ENCODE measurements at places on chromosomes 6 and 20.

DNA sequence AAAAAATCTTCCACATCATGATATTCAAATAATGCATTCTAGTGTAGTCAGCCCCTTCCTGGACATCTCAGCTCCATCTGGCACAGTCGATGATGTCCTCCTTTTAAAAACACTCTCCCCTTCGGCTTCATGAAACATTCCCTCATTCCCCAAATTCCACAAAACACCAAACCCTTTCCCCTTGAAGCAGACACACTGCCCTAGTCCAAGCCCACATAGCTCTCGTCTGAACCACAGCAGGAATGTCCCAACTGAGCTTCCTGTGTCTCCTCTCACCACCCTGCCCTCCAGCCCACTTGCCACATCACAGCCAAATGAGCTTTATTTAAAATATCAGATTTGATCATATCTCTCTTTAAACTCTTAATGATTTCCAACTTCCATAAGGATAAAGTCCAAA is 106.4 kb upstream of the CARMIL1 start:
- no peak for DNase-seq

- DNase-seq, result no peak
These were observed 252.1 kb downstream of the FARS2 start for GRCh38 chr6:5513408-5513807.

GRCh38 chr20:25328954-25329498 is 61.6 kb downstream of the ABHD12 start:
- DNase-seq, result no peak

DNA sequence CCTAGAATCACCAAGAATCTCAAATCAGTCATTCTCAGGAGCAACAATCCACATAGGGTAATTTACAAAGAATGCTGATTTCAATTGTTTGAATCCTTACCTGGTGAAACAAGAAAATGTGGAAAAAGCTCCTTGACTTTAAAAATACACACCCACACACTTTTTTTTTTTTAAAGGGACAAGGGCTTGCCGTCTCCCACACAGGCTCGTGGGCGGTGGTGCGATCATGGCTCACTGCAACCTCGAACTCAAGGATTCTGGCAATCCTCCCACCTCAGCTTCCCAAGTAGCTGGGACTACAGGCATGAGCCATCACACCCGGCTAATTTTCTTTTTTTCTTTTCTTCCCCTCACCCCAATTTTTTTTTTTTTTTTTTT is 30.7 kb downstream of the PARD6B start:
- DNase-seq, result no peak

DNA sequence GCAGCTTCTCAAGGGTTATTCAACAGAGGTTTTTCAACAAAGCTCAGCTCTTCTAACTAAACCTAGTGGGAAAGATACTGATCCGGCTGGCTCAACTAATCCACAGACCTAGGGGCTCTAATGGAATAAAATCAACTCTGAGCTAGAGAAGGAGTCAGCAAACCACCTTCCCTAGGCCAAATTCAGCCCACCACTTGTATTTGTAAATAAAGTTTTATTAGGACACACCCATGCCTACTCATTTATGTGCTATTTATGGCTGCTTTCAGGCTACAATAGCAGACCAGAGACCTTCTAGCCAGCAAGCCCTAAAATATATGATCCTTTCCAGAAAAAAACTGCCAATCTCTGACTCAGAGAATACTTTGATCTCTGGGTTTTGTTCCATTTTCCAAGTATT is 6.0 kb upstream of the RAB22A start:
- DNase-seq, result no peak

GRCh38 chr20:41365777-41366545 is 657 bp downstream of the EMILIN3 start:
- peak; percentile 78 for DNase-seq

DNA sequence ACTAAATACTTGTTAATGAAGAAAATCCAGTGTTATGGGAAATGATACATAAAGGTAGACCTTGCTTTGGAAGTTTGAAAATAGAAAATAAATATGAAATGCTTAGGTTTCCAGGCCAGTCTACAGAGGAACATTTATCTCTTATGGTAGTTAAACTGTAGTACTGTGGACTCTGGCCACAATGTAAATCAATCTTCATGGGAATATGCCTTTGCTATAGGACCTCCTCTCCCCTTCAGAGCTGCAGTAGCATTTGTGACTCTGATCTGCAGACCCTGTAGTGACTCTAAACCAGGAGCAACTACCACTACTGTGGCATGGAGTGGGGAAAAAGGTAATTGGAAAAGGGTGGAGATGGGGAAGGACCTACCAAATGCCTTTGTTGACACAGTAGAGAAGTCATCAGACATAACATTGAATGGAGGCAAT is 4.5 kb downstream of the HSPA1A start:
- no peak for DNase-seq

- DNase-seq, result no peak
These were observed 82.9 kb downstream of the LRFN2 start for GRCh38 chr6:40504274-40504673.

DNA sequence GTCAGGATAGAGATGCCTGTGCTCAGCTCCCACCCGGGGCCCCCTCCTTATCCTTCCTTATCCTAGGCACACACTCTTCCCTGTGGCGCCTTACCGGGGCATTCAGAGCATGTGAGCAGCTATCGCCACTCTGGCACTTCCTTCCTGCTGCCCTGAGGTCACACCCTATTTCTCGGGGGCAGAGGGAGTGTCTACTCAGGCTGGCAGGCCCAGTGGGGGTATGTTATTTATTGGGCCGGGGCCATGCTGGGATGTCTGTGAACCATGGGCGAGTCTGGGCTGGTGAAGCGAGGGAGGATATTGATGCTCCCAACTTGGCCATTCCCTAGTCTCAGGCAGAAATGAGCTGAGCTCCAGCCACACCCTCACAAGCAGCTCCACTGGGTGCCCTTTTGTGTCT is 3.9 kb upstream of the LY6G6D start:
- no peak for DNase-seq

GRCh38 chr6:73766040-73766439 is 70.0 kb downstream of the CD109 start:
- DNase-seq, result no peak

GRCh38 chr6:104418125-104418524 is 441.6 kb downstream of the HACE1 start:
- no peak for DNase-seq

- no peak for DNase-seq
These were observed 185.6 kb downstream of the GPX5 start for GRCh38 chr6:28711325-28711724.

DNA sequence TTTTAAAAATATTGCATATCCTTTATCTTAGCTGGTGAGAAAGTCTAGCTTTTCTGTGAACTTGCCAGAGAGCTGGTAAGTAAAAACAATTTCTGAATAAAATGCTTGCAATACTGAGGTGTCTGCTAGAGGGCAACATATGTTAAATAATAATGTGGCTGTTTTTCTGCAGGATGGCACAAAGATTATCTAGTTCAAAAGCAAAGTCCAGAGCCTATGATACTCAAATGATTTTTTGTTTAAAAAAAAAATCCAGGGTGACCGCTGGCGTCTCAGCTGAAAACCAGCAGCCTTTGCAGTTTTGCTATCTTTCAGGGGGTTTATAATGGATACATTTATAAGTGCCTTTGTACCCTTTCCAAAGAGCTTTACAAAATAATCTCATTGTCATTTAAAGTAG is 194.9 kb downstream of the PHACTR1 start:
- DNase-seq, result no peak

DNA sequence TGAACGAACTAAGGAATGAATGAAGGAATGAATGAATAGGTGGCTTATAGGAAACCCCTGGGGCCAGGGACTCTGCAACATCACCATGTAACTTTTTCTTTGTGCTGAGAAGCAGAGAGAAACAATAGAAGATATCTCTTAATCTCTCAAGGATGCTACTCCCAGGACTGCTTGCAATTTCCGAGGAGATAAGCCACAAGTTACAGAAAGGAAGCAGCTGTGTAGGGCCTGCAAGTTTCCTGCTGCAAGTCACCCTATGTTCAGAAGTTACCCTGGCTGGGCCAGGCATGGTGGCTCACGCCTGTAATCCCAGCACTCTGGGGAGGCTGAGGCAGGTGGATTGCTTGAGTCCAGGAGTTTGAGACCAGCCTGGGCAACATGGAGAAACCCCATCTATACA is 7.3 kb upstream of the MAVS start:
- DNase-seq, result no peak

- no peak for DNase-seq
These were observed 16.0 kb downstream of the MYH7B start for GRCh38 chr20:34971561-34972235.

DNA sequence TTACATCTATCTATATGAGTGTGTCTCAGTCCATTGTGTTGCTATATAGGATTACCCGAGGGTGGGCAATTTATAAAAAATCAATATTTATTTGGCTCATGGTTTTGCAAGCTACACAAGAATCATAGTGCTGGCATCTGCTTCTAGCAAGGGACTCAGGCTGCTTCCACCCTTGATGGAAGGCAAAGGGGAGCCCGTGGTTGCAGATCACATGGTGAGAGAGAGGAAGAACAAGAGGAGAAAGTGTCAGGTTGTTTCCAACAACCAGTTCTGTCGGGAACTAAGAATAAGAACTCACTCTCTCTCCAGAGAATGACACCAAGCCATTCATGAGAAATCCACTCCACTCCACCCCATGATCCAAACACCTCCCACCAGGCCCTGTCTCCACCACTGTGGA is 48.2 kb upstream of the TENT5A start:
- no peak for DNase-seq

DNA sequence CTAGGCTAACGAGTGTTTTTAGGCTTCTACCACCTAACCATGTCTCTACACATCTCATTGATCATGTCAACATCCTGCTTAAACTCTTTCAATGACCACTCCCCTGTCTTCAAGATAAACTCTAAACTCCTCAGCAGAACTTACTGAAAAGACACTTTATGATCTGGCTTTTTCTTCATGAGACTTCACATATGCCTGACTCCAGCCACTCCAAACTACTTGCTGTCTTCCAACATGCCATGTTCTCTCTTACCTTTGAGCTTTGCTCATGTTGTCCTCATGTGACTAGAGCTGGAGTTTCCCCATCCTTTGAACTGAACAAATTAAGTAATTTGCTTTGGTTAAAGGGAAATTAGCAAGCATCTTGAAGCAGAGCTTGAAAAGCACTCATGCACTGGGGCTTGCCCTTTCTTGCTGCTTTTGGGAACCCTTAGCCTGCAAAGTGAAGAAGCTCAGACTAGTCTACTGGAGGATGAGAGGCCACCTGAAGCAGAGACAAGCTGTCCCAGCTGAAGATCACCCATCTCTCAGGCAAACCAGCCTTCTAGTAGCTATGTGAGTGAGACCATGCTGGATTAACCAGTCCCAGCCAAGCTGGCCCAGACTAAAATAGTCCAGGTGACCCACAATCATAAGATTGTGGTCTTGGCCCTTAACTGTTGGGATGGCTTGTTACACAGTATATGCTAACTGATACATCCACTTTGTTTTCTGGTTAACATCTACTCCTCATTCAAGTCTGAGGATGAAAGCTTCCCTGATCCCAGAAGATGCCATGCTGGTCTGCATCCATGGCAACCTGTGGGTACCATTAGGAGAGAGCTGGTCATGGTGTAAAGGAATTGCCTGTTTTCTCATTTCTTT is 235.8 kb downstream of the GMPR start:
- DNase-seq, result no peak

GRCh38 chr6:170130201-170130621 is 160.7 kb downstream of the DLL1 start:
- no peak for DNase-seq

DNA sequence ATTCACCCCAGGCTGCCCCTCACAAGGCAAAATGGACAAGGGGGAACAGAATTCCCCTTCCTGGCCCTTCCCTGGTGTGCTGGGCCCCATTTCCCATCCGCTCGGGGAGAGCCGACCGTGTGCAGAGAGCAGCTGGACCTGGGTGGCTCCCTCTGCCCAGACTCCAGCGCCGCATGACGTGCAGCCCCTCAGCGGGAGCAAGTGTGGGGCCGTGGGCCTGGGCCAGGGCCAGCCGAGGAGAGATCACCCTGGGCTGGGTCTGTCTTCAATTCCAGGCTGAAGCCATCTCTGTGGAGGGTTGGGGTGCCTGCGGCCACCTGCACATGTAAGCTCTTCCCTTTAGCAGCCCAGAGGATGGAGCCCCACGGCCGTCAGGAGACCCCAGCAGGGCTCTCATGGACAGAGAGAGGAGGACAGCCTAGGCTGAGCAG is 241.8 kb downstream of the TTLL2 start:
- no peak for DNase-seq

- DNase-seq, result no peak
These were observed 71.7 kb downstream of the B4GALT5 start for GRCh38 chr20:49641683-49642656.

GRCh38 chr20:50138120-50138478 is 15.4 kb downstream of the PEDS1 start:
- no peak for DNase-seq

GRCh38 chr6:22884456-22884855 is 315.1 kb downstream of the HDGFL1 start:
- no peak for DNase-seq

DNA sequence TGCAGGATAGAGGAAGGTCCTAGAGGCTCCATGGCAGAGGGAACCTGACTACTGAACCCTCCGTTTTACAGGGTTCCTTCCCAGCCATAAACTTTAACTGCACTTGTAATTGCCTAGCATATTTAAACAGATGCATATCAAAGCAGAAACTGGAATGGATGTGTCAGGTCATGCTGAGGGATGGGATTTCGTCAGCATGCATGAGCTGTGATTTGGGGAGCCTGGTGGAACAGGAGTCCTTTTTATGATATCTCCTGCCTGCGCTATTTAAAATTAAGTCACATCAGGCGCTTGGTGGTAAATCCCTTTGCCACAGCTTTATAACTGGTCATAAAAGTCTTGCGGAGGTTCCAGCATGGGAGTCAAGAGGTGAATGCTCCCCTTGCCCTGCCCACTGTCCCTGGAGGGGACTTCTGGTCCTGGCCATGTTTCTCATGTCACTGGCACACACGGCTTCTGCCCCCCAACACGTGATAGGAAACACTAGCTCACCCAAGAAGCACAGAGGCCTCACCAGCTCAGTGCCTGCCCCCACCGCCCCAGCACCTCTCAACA is 26.0 kb upstream of the PCMTD2 start:
- DNase-seq, result no peak

DNA sequence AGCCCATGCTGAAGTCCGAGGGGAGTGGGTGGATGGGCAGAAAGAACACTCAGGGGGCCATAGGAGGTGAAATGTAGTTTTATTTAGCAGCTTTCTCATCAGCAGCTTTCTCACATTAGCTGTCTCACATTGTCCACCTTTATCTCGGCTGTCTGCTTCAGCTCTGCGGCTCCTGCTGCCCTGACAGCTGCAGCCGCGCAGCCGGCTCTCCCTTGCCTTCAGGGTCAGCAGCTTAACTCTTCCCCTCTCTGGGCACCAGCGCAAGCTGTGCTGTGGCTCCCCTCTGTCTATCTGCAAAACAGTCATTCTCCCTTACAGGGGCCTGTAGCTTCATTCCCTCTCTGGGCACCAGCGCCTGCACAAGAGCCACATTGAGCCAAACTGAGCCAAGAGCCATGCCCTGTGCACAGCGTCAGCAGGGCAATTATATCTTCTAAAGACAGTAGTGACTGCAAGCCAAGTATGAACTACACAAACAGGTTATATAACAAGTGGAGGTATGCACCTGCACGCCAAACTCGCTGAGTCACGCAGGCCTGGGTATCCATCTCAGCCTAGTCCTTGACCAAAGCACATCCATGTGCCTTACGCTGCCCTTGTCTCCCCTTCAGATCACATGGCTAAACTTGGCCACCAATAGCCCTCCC is 198.8 kb downstream of the EYA2 start:
- DNase-seq, result no peak

Measured in right hindlimb (tissue), 1 donor.